ENCODE measurements at places on chromosomes 3 and 15.
A peak's percentile ranks its signal among the peaks of the same experiment; 100 is the strongest.

DNA sequence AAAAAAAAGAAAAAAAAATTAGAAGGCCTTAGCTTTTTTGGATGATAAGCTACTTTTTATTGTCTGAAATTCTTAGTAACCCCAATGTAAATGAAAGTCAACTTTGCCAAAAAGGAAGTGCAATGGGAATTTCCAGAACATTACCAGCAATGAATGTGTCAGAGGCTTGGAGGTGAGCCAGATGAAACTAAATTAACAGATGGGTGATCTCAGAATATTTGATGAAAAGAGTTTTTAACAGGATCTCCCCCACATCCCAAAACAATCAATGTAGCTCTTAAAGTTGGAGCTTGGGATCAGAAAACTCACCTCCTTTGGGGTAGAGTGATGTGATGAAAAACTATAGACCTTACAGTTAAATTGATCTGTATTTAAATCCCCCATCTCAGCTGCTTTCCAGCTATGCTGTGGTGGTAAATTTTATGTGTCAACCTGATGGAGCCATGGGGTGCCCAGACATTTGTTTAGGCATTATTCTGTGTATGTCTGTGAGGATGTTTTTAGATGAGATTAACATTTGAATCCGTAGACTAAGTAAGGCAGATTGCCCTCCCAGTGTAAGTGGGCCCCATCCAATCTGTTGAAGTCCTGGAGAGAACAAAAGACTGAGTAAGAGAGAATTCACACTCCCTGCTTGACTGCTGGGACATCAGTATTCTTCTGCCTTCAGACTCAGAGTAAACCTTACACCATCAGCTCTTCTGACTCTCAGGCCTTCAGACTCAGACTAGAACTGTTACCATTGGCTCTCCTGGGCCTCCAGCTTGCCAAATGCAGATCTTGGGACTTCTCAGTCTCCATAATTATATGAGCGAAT is 84.3 kb upstream of the TNFSF10 start:
- DNase-seq, result no peak

DNA sequence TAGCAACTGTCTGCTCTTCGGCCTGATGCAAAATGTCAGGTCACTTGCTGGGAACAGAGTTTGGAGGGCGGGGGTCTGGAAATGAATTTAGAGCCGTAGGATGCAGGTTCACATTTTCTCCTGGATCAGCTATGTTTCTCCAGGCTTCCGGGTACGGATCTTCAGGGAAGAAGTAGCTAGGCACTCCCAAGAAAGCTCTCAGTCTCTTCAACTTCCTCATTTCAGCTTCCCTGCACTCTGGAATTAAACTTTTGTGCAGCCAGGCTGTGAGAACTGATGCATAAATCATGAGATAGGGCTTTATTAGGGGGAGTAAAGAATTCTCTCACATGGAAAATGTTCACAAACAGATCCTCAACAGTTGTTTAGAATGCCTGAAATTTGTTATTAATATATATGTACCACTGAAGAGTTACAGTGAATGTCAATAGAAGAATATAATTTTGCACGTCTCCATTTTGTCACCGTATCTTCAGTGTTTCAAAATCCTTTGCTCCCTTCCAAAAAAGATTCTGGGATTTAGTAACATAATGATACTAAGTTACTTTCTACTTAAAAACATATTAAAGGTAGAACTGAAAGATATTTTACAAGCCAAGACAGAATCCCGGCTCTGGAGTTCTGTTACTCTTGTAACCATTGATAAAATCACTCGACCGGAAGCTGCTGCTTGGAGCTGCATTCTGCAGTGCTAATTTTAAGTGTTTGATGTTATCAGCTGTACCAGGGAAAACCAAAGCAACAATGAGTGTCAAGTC is 178.5 kb upstream of the P2RY1 start:
- DNase-seq, result no peak

DNA sequence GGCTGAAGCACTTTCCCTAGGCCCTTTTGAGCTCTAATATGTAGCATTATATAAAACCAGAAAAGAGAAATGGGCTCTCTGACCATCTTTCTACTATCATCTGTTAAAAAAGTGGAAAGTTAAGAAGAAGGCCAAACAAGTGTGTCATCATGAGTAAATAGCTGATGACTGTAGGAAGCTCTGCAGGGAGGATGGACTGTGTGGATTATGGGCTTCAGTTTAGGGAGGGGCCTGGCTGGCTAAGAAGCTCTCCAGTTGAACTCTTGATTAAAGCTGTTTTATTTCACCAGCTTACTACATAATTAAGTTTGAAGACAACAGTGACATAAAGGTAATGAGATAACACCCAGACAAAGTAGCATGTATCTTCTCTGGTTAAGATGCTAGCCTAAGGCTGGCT is 30.6 kb downstream of the INTS14 start:
- no peak for DNase-seq

GRCh38 chr15:101470548-101471239 is 18.8 kb downstream of the PCSK6 start:
- DNase-seq, result no peak

- DNase-seq, result no peak
Observed at GRCh38 chr15:62382046-62382445, 217.0 kb upstream of the C2CD4B start.

DNA sequence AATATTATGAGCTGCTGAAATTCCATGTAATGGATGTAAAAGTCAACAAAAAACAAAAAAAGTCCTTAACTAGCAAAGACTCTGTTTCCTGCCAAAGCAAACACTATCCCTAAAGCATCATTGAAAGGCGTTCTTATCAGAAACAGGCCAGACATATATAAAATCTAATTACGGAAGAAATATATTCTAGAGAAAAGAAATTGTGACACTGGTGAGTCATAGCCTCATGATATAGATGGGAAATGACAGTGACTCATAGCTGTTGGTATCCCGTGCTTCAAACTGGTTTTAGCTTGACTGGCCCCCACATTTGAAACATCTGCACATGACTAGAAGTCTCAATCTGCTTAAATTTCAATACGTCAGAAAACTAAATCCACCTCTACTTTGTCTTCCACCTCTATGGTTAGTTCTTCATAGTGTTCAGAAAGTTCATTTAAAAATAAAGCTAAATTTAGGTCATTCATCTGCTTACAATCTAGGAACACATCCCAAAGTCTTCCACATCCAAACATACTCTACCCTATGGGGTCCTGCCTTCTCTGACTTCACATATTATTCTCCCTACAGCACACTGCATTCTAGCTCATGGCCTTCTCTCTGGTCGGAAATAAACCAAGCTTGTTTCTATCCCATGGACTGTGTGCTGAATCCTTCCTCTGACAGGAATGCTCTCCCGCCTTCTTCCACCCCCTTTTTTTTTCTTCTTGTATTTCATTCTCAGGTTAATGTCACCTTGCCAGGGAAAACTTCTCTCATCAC is 456.3 kb upstream of the ARRDC4 start:
- DNase-seq, result no peak

DNA sequence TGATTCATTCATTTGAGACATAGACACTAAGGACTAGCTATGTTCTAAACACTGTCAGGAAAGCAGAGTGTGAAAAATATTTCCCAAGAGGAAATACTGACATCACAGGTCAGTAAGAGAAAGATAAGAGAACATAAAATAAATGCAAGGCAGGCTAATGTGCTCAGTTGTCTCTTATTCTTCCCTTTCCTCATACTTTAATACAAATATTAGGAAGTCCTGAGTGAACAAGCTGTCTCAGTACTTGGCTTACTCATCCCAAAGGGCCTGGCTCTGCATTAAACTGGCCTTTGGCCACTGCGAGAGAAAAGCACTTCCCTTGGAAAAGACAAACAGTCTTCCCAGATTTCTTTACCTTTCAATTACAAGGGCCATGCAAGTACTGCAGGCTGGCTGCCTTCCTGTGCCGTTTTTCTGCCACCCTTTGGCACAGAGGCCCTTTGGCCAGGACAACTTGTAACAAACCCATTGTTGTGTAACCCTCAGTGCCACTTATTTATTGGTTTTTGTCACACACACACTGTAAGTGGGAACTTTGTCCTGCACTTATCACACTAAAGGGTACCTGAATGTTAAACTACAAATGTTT is 31.7 kb downstream of the EDC3 start:
- DNase-seq, result no peak

GRCh38 chr3:30712991-30713390 is 106.6 kb downstream of the TGFBR2 start:
- DNase-seq, result no peak

DNA sequence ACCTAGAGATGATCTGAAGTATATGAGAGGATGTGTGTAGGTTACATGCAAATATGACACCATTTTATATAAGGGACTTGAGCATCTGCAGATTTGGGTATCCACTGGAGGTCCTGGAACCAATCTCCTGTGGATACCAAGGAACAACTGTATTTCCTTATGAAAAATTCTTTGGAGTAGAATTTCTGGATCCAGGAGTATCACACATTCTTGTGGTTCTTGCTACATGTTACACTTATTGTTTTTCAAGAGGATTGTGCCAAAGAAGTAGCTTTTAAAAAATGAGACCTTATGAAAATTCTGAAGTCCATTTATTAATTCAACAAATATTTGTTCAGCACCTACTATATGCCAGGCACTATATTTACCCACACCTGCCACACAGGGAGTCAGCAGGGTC is 15.7 kb upstream of the TBC1D23 start:
- no peak for DNase-seq

DNA sequence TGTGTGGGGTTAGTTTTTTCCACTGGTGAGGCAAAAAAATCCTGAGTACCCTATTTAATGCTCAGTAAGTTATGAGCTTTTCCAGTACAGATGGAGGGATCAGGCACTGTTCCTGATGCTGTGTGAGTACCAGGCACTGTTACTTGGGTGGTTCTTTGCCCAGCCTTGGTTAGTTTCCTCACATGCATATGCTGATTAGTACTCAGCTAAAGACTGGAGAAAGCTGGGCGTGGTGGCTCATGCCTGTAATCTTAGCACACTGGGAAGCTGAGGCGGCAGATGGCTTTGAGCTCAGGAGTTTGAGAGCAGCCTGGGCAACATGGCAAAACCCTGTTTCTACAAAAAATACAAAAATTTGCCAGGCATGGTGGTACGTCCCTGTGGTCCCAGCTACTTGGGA is 210.3 kb upstream of the SGO1 start:
- DNase-seq, result no peak

DNA sequence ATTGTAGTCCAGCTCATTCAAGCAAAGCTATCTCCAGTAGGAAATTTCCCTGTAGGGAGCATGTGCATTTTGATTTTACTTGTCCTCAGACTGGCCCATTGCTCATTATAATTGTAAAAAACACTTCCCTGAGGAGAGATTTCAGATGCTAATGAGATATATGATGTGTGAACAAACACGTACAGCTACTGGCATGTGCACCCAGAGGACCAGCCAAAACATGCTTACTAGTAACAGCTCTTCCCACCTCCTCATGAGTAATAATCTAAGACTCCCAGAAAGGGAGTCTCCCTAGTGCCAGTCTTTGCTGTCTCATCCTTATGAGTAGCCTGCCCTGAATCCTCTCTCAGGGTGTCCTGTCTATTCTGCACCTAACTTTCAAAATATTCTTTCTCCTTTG is 43.4 kb downstream of the FBXO22 start:
- DNase-seq, result peak; percentile 35

DNA sequence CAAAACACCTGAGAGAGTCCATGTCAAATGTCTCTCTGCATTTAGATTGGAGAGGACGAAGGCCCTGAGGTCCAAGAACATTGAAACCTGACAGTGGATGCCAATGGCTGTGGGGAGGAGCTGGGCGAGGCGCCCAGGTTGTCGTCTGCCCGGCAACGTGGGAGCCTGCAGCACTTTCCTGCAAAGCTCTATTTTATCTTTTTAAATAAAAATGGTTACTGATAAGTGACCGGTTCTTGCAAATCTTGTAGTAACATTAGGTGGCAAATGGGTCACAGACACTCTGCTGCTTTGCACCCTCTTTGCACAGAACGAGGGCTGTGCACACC is 19.5 kb upstream of the FANCD2 start:
- no peak for DNase-seq

- DNase-seq, result no peak
Observed at GRCh38 chr3:12347301-12347700, 58.4 kb downstream of the PPARG start.

DNA sequence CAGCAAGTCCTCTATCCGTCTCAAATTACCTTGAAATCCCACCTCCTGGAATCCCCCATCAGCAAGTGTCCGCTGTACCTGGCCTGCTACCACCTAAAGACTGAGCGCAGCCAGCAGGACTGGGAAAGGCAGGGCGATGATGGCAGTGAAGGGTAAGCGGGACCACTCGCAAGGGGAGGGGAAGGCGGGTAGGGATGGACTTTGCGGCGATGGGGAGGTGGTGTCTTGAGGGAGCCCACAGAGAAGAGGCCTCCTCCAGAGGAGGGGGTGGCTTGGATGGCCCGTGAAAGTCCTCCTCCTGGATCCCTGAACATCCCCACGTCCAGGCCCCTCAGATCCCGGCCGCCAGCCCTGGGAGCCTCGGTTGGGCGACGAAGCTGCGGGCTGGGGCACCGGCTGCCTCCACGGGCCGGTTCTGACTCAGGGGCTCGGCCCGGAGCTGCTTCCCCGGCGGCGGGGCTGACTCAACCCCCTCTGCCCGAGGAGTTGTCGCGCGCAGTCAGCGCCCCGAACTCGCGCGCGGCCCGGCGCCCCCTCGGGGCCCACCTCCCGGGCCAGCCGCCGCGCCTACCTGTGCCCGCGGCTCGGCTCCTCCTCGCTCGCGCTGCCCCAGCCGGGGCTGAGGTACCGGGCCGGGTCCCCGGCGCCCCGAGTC is 512 bp downstream of the LARP6 start:
- DNase-seq, result peak; percentile 53

GRCh38 chr3:16461463-16462245 is 51.8 kb downstream of the RFTN1 start:
- no peak for DNase-seq

DNA sequence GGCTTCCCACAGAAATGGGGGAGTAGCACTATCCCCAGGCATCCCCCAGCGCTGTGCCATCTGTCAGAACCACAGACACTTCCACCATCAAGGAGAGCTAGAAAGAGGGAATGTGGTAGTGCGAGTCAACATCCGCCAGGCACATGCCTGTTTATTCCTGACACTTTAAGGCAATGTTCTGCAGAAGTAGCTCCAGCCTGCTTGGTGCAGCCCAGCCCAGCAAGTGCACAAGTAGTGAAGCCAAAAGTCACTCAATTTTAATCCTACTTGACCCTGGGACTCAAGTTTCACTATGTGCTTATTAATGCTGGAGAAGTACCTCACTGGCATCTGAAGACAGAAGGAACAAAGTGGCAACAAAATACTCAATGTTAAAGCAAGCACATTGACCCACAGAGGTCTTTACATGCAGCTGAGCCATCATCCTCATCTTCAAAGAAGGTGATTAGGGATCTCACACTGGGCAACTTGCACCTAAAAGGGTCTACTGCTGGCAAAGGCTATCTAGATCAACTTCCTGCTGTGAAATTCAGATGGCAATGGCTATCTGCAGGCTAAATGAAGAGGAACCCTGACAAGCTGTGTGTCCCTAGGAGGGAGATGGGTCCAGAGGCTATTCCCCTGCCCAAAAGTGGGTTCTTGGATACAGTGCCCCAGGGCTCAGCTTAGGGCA is 61.4 kb upstream of the CLDN18 start:
- no peak for DNase-seq

Measured in NCI-H526 (cell line).